ENCODE measurements at places on chromosomes 4 and X.

DNA sequence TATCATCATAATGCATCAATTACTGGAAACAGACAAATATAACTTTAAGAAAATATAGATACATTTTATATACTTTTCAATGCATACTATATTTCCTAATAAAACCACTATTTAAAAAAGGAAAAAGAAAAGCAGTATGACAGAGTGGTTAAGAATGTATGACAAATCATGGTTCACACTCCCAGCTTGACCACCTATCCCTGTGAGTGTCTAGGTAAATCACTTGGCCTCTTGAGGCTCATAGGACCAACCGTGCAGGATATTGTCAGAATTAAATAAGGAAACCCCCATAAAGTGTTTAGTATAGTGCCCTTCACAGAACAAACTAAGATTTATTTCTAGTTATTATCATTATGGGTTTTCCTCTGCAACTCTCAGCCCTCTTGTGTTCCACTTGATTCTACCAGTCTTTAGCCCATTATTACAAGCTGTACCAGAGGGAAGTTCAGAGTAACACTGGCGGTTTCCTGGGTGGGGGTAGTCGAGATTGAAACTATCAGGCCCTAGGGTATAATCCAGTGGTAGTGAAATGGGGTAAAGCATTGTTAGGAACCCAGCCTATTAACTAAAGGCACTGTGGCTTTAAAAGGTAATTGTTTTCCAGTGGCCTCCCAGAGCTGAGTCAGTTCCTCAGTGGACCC lies 55.5 kb upstream of the PAK3 start:
- DNase-seq = no peak

- no peak for DNase-seq
Measured at GRCh38 chrX:14409341-14409740, 120.0 kb upstream of the GLRA2 start.

- DNase-seq = no peak
Measured at GRCh38 chrX:124018023-124018422, 56.5 kb downstream of the STAG2 start.

- DNase-seq = peak; percentile 65
Measured at GRCh38 chr4:9703391-9703790, 78.0 kb upstream of the DRD5 start.

GRCh38 chr4:180341926-180342325 lies 1901.3 kb upstream of the TENM3 start:
- no peak for DNase-seq

DNA sequence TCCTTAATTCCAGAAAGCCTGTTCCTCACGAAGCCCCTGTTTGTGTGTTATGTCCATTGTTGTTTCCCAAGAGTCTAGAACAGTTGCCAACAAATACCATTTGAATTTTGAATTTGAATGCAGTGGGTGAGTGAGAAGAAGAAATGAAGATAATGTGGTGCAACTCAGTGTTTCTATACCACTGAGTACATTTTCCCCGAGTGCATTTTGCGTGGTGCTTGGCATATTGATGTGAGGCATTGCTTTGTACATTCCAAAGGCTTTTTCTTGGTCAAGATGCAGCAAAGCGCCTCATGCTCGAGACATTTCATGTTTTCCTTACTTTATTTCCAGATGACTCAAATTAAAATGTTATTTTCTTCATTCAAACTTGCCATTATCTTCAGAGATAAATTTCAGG lies 253.1 kb upstream of the RPS6KA3 start:
- no peak for DNase-seq

DNA sequence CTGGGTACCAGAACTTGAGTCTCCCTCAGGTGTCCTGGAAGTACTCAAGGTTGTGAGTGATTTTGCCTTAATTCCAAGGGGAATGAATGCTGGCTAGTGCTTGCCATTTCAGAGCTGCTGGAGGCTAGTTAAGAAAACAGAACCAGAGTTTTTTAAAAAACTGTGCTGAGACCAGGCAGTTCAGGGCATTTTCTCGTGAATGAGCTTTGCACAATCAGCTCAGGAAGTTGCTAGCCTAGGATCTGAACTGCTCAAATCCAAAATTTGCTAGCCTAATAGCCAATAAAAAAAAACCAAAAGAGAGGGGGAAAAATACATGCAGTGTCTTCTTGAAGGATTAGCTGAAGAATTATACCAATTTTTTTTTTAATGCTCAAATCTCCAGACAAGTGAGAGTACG lies 292.7 kb downstream of the FBXW7 start:
- DNase-seq = no peak

GRCh38 chr4:87071401-87071800 lies 136.6 kb downstream of the AFF1 start:
- no peak for DNase-seq

GRCh38 chrX:37060999-37061398 lies 52.8 kb downstream of the FAM47C start:
- no peak for DNase-seq

DNA sequence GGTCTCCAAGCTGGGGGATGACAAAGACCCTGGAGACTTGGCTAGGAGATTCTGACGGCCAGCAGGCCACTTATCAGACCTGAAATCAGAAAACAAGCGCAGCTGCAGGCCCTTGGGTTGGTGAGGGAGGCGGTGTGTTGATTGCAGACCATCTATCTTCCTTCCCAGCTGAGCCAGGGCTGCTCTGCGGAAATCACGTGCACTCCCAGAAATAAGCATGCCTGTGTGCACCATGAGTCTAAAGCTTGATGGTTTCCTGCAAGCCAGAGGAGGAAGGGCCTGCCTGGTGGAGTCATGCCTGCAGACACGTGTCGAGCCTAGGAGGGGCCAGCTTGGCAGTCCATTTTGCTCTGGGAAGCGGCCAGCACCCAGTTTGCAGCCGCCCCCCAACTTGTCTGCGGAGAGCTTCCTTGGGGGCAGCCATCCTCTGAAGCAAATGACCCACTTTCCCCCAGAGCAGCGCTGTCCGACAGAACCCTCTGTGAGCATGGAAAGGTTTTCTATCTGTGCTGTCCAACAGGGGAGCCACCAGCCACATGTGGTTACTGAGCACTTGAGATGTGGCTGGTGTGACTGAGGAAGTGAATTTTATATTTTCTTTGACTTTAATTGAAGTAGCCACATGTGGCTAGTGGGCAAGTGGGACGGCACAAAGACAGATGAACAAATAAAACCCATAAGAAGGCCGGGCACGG lies 175.7 kb upstream of the BCOR start:
- DNase-seq = no peak

DNA sequence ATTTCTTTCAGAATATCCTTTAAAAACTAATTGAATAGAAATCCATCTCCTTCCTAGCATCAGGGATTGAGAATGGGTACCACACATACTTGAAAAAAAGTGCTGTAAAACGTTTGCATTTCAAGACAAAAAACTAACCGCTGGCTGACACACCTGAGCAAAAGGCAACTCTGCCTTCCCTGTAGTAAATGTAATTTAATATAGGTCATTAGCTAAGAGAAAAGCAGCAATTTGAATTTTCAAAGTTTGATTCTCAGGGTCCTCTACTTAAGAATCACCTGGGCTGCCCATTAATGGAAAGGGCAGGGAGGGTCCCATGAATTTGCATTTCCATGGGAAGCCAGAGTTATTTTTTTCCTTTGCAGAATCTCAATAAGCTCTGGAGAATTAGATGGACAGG lies 40.5 kb upstream of the SPP1 start:
- no peak for DNase-seq

GRCh38 chr4:572594-572993 lies 3.5 kb downstream of the TMEM271 start:
- DNase-seq = no peak

GRCh38 chr4:99724067-99724466 lies 66.4 kb upstream of the C4orf54 start:
- DNase-seq = no peak

DNA sequence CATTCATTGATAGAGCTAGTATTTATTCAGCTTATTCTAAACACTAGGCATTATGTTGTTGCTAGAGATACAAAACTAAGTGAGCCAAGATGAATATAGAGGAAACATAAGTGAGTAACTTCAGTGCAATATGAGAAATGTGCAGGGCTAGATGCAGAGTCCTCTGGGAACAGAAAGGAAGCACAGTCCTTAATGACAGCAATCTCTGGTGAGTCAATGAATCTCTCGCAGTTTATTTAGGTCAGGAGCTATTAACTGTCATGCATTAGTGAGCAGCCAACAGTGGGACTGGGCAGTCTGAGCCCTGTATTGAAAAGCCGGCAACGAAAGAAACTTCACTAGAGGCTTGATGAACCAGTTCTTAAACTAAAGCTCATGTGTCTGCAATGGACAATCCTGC lies 598.1 kb upstream of the MAGEB2 start:
- DNase-seq = no peak

DNA sequence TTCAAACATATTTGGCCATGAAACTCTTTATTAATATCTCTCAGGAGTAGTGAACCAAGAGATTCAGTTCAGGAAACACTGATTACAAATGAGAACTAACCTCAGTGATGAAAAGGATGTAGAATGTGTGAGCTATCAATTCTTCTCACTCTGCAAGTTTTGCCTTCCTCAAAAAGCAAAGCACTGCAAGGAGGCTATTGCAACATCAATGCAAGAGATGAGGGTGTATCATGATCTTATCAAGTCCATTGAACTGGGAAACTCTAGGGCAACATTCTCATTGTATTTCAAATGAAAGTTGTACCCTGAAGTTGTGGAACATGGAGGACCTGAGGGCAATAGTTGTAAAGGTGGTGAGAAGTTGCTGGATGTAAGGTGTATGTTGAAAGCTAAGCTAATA lies 56.4 kb upstream of the VEGFC start:
- no peak for DNase-seq

- no peak for DNase-seq
Measured at GRCh38 chr4:123516576-123516975, 120.0 kb downstream of the SPRY1 start.

Measured in CD4-positive, alpha-beta T cell treated with Interleukin-6 at 100 ng/mL for 8 hours (primary cell).